Upper lobe of left lung (tissue), 6 donors: ENCODE measurements at places on chromosomes 16 and 17. TPM values are rescaled to one million over a fixed set of nuclear protein-coding genes. Genes with fewer than 3 reads are reported as not detected.

GAST gene
- total RNA-seq = not detected

PRDM7 gene
- not detected for total RNA-seq

SEC14L5 gene
- total RNA-seq = 0.49 TPM

GRCh38 chr16:56539656-56540055 lies 19.8 kb upstream of the BBS2 start:
- H3K27ac ChIP-seq = no peak overlapping the region
- H3K4me3 ChIP-seq = no peak overlapping the region
- no peak for DNase-seq

GRCh38 chr17:67403483-67403882 lies 26.4 kb downstream of the PITPNC1 start:
- no peak for DNase-seq
- no peaks in the 10 kb centered on the region for H3K27me3 ChIP-seq
- H3K4me3 ChIP-seq = no peak overlapping the region
- no peaks in the 10 kb centered on the region for H3K36me3 ChIP-seq
- no peak overlapping the region for H3K27ac ChIP-seq
- H3K4me1 ChIP-seq = peaks cover 4% of the 10 kb centered on the region

DNA sequence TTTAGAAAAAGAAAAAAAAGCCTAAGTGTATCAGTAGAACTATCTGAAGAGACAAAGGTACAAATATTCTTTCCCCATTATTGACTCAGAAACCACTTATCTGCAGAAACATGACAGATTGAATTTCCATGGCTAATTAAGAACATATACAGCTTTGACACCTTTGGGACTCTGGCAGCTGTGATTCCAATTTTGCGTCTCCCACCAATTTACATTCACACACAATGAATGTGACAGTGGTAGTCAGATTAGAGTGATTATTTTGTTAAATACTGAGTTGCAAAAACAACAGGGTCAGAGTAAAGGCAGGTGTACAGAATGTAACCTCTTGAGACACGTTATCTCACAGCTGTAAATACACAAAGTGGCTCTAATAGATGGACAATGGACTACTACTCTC lies 5.3 kb upstream of the PPM1D start:
- DNase-seq = no peak
- H3K4me1 ChIP-seq = peaks cover 12% of the 10 kb centered on the region
- H3K27ac ChIP-seq = no peak overlapping the region
- H3K4me3 ChIP-seq = no peak overlapping the region

DNA sequence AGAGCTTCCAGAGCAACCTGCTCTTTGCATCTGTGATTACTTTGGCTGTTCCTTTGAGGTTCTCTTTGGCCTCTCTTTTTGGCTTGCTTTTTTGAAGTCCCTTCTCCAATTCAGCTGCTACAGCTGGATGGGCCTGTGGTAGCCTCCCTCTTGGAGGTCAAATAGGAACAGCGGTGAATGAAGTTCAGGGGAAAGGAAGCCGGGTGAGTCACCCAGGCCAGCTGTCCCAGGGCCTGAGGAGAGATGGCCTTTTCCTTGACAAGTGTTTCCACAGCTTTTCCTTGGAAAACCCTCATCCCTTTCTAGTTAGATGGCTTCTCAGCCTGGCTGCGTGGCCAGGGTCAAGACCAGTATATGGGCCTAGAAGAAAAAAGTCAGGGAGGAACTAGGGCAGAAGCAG lies 103.1 kb downstream of the STX8 start:
- no peaks in the 10 kb centered on the region for H3K4me1 ChIP-seq
- no peak overlapping the region for H3K4me3 ChIP-seq
- H3K27me3 ChIP-seq = no peaks in the 10 kb centered on the region
- H3K27ac ChIP-seq = no peak overlapping the region
- DNase-seq = no peak
